ENCODE measurements at places on chromosomes 1 and 21.

GRCh38 chr1:192066202-192066601 is 92.1 kb upstream of the RGS18 start:
- DNase-seq: no peak

DNA sequence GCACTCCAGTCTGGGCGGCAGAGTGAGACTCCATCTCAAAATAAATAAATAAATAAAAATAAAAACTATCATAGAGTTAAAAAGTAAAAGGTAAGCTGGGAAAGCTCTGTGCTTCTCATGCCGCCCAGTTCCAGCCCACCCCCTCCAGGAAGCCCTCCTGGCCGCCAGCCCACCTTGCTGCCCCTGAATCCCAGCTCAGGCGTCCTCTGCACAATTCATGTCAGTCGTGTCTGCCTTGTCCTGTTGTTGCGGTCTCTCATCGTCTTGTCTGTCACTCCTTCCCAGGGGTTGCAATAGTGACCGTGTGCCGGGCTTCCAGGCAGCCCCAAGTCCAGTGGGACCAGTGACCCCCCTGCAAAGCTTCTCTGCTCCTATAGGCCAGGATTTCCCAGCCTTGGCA is 44.1 kb downstream of the RSPH1 start:
- no peak for DNase-seq

DNA sequence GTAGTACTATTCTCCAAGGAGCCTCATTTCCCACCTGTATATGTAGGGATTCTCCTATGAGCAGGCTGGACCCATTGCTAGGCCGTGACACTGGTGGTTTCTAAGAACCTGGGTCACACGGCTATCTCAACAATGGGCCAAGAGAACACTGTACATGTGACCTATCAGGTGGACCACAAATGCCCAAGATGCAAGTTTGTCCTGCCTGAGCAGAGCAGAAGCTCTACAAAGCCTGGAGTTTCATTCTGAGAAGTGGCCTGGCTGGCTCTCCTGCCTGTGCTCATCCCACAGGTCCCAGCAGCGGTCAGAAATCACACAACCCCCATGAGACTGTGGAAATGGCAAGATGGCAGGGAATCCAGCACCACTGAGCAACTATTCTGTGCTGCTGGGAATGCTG is 17.2 kb downstream of the THEMIS2 start:
- no peak for DNase-seq

DNA sequence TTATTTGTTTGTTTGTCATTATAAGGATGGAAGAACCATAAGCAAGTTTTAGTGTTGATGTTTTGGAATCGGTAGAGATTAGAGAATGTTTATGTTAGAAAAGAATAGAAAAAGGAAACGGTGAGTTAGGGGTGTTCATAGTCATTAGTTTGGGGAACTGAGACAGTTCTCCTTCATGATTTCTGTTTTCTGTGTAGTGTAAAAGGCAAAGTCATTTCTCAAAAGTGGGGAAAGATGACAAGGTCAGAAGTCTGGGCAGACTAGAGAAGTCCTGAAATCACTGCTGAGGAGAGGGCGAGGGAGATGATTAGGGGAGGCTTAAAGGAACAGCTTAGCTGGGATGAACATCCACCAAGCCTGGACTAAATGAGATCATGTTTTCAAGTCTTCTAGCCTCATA is 498.9 kb downstream of the TTLL7 start:
- no peak for DNase-seq

GRCh38 chr1:214953901-214954616 is 128.5 kb upstream of the KCNK2 start:
- DNase-seq: no peak

DNA sequence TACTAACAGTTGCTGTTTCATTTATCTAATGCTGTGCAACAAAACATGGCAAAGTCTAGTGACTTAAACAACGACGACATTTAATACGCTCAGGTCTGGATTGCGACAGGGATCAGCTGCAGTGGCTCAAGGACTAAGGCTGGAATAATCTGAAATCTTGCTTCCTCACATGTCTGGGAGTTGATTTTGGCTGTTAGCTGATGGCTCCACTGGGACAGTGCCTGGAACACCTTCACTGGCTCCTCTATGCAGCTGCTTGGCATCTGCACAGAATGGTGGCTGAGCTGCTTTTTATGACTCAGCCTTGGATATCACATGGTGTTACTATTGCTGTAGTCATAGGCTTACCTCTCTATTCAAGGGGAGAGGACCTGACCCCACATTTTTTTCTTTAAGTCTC is 24.0 kb upstream of the BTG3 start:
- no peak for DNase-seq

DNA sequence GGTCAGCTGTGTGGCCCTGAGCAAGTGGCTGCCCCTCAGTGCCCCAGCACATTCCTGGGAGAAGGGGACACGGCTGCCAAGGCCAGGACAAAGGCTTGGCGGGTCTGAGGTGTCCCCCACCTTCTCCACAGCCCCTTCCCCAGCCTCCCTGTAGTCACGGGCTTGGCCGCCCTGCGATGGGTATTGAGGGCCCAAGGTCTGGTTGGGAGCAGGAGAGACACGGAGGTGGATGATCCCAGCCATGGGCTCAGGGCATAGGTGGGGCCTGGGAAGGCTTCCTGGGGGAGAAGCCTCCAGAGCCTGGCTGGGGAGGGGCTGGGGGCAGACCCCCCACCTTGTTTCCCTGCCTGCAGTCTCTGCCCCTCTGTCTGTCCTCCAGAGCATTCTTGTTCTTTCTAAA is 27.0 kb downstream of the TTC39A start:
- no peak for DNase-seq

DNA sequence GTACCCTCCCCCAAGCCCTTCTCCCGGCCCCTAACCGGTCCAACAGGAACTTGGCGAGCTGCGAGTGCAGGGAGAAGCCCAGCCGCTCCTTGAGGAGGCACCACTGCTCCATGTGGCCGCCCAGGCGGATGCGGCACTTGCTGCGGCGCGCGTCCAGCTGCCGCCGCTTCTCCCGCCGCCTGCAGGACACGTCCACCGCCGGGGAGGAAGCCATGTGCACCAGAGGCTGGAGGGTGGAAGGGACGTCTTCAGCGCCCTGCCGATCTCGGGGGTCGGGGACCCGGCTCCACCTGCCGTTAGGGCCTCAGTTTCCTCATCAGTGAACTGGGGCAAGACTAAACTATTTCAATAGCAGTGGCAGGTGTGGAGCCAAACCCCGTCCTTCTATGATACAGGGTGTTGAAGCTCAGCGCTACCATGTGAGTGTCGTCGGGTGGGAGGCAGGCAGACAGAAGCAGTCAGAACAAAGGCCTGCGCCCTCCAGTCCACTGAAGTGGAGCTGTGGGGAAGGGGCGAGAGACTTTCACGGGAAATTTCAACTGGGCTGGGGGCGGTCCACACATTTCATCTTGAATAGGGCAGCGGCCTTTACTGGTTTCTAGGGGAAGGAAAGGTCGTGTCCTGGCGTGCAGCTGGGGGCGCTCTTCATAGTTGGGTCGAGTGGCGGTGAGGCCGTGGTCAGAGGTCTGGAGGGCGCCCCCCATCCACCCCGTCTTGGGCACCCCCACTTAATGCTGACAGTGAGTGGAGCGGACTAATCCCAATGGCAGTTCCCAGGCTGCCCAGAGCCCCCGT is 592 bp downstream of the ZNF692 start:
- DNase-seq: no peak

GRCh38 chr1:116755681-116756080 is 1.5 kb downstream of the CD2 start:
- DNase-seq: no peak

DNA sequence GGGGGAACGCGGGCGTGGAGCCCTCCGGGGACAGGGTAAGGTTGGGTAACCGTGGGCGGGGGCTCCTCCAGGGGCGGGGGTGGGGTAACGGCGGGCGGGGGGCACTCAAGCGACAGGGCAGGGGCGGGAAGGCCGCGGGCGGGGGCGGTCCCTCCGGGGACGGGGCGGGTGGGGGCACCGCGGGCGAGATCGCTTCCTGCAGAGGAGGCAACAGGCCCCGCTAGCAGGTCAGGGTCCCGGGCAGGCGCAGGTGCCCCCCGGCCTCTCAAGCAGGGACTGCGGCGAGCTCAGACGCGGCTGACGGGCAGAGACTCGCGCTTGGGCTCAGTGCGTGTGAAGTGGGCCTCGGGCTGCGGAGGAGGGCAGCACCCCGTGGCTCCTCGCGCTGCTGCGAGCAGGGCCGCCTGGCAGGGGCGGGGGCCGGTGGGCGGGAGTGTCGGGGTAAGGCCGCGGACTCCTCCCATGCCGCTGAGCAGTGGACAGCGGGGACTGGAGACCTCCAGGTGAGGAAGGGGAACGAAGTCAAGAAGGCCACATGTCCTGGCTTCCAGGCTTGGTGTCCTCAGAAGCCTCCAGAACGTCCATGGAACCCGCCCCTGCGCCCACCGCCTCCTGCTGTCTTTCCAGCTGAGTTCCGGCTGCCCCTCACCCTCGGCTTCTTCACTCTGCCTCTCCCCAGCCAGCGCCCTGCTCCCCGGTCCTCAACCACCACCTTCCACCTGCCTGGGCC is 627 bp upstream of the GNB1 start:
- DNase-seq: peak; percentile 23

DNA sequence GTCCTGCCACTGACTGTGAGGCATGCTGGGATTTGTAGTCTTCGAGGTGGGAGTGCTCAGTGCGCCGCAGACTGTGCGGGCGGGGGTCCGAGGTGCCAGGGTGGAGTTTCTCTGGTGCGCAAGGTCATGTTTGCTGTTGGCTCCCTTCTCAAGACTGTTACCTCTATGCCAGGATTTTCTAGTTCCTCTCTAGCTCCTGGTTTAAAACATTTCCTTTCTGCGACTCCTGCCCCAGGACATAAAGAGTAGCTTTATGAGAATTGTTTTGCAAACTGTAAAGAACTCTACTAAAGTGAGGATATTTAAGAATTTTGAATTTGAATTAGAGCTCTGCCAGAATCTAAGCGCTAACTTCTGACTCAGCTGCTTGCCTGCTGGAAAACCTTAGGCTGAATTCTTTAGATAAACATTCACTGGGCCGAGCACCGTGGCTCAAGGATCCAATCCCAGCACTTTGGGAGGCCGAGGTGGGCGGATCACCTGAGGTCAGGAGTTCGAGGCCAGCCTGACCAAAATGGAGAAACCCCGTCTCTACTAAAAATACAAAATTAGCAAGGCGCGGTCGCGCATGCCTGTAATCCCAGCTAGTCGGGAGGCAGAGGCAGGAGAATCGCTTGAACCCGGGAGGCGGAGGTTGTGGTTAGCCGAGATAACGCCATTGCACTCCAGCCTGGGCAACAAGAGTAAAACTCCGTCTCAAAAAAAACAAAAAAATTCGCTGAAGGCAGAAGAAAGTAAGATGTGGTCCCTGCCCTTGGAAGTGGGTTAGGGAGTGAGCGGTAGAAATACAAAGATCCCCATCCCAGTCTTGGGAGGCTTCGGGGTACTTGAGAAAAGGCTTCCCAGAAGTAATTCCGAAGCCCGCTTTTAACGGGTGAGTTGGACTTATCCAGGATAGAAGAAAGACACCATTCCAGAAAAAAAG is 992 bp upstream of the USP48 start:
- DNase-seq: peak; percentile 78

- DNase-seq: peak; percentile 80
Measured at GRCh38 chr1:185534801-185535200, 199.4 kb upstream of the HMCN1 start.

DNA sequence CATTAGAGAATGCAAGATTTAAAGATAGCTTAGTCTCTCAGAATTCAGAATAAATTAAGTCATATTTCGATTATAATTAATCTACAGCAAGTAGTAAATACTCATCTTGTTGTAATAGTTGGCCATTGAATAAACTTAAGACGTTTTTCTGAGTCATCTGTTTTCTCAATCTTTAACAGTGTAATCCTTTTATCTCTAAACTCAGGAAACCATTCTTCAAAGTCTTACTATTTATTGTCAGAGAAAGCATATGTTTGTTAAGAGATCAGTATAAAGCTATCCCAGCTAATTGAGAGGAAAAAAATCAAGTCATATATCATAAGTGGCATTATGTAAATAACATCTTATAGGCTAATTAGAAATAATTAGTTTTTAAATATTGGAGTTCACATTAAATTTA is 201.2 kb upstream of the ADAMTS5 start:
- DNase-seq: no peak

DNA sequence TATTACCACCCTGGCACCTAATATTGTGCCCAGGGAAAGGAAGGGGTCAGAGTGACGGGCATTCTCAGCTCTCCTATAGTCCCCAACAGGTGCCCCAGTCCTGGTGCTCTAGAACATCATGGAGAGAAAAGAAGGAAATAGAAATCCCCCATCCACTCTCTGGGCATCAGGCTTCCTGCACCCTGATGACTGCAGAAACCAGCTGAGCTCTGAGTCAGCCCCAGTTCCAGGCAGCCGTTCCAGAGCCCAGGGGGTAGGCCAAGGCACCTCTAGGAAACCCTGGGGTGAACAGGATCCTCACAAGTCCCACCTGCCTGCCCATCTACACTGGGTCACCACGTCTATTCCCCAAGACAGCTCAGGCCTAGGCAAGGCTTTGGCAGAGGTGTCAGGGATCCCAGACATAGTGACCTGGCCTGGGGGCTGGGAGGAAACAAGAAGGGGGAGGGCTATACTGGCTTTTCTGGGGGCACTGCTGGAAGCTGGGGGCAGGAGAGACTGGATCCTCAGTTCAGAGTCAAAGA is 709 bp downstream of the NECTIN4 start:
- no peak for DNase-seq

DNA sequence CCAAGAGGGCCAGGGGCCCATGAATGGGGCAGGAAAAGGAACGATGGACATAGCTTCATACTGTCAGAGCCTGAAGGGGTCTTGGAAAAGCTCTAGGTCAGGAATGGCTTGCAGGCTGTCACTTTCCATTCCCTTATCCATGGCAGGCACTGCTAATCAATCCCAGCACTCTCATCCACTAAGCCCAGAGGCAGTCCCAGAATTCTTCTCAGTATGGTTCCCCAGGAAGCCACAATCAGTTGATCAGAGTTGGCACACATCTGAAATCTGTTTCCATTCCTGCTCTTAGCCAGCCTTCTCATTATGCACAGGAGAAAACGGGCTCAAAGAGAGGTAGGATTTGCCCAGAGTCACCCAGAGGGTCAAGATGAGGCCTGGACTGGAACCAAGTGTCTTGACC is 65.7 kb downstream of the LACTBL1 start:
- no peak for DNase-seq

DNA sequence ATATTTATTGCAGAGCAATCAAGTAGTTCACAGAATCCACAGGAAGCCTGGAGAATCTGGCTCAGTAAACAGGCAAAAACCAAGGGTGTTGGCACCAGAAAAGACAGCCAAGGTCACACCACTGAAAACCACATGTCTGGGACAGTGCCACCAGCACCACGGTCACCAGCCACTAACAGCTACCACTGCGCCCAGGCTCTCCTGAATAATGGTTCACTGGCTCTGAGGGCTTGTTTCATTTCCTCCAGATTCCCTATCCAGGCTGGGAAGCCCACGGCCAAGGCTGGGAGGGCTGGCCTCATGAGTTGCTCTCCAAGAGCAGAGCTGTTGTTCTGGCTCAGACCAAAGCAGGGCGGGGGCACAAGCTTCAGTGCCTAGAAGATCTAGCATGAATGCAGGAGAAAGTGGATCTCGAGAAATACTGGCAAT is 54.5 kb upstream of the PTGFRN start:
- DNase-seq: no peak

GRCh38 chr1:210625715-210626114 is 297.0 kb downstream of the HHAT start:
- DNase-seq: no peak
